ENCODE measurements at places on chromosomes 16 and 17.

- DNase-seq, result no peak
Measured at GRCh38 chr17:71682174-71682494, 438.7 kb upstream of the SOX9 start.

GRCh38 chr17:80476877-80477646 lies 655 bp upstream of the NPTX1 start:
- DNase-seq, result no peak

GRCh38 chr17:56754523-56755208 lies 79.1 kb downstream of the C17orf67 start:
- no peak for DNase-seq

DNA sequence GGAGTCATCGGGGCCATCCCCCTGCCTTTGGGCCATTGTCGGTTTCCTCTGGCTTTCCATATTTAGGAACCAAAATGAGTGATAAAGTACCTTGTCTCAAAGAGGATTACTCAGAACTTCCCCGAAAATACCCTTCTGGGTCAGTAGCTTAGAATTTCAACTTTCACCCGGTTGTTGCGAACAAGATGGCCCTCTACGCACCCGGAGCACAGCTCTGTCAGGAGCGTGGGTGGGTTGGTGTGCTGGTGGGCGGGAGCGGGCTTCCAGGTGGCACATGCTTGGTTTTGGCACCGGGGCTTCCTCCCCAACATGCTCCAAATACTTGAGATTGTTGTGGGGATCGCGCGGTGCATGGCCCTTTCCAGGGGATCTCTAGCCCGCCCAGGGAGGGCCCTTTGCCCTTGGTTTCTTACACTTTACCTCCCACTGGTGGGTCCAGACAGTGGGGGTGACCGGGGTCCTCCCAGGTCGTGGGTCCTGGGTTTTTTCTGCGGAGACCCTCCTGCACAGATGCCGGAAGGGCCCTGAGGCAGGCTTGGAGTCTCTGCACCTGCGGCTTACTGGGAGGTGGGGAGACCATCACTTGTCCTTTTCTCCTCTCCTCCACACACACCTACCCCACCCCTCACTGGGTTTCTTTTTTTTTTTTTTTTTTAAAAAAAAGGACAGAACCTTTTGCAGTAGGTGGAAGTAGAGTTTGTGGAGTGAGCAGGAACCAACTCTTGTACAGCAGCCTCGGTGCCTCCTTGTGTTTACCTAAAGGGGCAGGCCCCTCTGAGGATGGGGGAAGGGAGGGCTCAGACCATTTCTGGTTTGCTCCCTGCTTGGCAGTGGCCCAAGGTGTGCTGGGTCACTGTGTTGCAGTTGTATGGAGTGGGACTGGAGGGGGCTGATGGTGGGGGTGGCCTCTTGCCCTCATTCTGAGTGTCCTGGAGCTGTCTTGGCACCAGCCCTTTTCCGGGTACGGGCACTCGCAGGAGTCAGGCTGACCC lies 142.1 kb downstream of the SEC14L1 start:
- no peak for DNase-seq
